ENCODE measurements at places on chromosomes 7 and 10.

DNA sequence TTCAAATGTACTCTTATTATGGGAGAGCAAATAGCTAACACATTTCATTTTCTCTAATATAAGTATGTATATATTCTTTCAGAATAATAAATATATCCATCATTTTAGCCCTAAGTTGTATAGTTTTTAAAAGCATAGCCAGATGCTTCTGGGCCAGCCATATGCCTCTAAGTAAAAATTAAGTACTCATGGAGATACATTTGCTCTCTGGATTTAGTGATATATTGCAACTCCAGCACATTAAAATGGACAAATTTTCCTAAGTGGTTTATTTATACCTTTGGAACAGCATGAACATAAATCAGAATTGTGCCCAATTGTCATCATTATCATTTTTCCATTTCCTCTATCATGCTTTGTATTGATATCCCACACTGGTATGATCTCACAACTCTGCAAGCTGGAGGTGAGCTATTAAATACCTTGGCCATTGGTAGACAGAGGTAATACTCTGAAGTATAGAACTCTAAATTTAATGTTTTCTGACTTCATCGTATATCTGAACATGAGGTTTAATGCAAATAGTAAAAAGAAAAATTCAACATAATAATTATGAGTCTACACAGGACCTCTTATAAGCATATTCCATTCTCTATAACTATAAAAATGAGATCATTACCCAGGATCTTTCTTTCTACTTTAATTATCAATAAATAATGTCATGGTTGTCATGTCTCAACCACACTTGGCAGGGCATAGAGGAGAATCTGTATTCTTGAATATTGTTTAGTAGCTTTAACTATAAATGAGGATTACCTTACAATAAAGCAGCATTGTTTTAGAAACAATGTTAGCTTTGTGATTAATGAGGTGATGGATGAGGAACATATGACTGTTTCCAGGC is 90.8 kb downstream of the AGMO start:
- no peak for DNase-seq

- no peak for DNase-seq
Measured at GRCh38 chr10:63286340-63286739, 153.2 kb downstream of the NRBF2 start.

- DNase-seq, result no peak
Measured at GRCh38 chr7:119643558-119643957, 629.4 kb upstream of the KCND2 start.

- no peak for DNase-seq
Measured at GRCh38 chr7:72429316-72429715, 17.2 kb upstream of the CALN1 start.

GRCh38 chr7:104008107-104008506 is 18.6 kb upstream of the RELN start:
- DNase-seq, result no peak

DNA sequence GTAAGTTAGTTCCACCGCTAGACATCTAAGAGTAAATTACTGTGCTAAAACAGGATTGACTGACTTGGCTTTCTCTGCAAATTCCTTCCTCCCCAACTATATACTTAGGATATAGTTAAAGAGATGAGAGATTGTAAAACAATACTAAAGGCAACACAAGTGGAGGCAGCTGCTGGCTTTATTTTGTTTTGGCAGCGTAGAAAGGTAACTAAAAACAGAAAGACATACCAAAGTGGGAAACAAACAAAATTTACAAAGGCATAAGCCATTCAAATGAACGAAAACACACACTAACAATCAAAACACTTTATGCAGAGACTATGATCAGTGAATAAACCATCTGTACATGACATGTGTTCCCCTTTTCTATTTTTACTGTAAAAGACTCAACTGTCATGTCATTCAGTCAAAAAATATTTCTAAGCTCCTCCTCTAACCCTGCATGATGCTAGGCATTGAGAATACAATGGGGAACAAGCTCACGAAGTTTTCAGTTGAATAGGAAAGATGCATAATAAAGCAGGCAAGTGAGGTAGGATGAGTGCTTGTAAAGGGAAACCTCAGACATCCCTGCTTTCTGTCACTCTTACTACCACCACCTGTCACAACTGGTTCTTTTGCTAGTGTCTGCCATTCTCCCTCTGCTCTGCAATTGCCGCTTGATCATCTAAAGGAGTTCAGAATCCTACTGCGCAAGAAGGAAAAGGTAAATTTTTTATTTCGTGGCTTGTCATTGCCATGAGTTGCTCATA is 64.2 kb upstream of the COL1A2 start:
- DNase-seq, result no peak

- no peak for DNase-seq
Measured at GRCh38 chr7:124398937-124399552, 366.2 kb upstream of the TMEM229A start.

- DNase-seq, result no peak
Measured at GRCh38 chr10:75228834-75229233, 6.9 kb downstream of the COMTD1 start.

DNA sequence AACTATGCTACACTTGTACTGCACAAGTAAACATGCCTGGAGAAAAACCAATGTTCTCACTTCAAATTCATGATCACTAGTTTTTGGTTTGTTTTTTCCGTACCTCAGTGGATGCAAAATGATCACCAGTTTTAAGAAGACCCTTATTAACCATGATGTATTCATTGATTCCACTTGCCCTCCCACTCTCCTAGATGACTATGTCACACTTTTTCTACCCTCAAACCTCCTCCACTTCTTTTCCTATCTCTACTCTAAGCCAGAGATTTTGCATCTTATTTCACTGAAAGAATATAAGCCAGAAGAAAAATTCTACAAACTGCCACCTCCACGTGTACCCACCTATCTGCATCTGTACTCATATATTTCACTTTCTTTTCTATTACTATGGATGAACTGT is 186.2 kb upstream of the NAMPT start:
- no peak for DNase-seq

GRCh38 chr7:149713731-149714068 is 59.7 kb downstream of the ZNF467 start:
- no peak for DNase-seq
